Uterus (tissue), 4 donors: ENCODE measurements at places on chromosomes 7 and 10.

DNA sequence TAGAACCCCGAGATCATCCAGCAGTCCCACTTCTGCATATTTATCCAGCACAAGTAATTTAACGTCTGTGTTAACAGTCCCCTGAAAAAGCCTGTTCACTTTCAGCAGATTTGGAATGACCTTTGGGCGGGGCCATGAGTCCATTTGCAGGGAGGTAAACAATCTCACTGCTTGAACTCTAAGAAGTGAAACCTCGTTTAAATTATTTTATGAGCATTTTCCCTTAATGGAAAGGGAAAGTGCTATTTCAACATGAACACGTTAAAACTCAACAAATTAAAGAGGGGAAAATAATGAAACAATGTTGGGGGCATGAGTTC is 282.8 kb downstream of the GATA3 start:
- no peak for DNase-seq
- no peaks in the 10 kb centered on the region for H3K4me1 ChIP-seq
- H3K36me3 ChIP-seq = no peaks in the 10 kb centered on the region
- H3K27ac ChIP-seq = no peak overlapping the region

DNA sequence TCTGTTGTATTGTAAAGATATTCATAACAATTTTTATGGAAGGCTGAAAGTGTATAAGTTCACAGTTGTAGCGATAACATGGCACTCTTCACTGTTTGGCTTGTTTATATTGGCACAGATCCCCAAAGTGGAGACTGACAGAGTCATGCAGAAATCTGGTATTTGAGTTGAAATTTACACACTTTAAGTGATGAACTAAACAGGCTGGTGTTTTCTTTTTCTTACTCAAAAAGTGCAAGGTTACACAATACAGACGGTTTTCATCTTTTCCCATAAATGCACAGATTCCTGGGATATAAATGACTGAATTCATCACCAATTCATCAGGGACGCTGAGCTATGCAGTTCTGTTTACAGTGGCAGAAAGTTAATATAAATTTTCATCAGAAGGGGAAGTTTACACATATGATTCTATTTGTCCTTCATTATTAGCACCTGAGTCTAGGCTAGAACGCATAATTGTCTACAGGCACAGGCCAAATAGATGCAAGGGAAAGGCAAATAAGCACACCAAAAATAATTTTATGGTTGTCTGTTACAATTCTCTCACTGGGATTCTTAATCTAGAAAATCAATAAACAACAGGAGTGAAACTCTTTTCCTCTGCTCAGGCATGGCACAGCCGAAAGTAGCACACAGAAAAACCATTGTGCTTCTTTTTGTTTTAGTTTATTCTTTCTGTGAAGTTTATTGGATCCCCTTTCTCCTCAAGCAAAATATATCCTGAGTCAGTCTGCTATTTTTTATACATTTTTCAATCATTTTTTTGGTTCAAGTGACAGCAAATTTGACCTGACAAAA is 88.0 kb downstream of the FOXP2 start:
- no peak for DNase-seq
- H3K27me3 ChIP-seq = no peaks in the 10 kb centered on the region

GRCh38 chr10:110852255-110852896 is 19.4 kb upstream of the PDCD4 start:
- H3K4me1 ChIP-seq = no peaks in the 10 kb centered on the region
- no peaks in the 10 kb centered on the region for H3K27me3 ChIP-seq
- no peak overlapping the region for H3K4me3 ChIP-seq
- H3K27ac ChIP-seq = no peak overlapping the region

DNA sequence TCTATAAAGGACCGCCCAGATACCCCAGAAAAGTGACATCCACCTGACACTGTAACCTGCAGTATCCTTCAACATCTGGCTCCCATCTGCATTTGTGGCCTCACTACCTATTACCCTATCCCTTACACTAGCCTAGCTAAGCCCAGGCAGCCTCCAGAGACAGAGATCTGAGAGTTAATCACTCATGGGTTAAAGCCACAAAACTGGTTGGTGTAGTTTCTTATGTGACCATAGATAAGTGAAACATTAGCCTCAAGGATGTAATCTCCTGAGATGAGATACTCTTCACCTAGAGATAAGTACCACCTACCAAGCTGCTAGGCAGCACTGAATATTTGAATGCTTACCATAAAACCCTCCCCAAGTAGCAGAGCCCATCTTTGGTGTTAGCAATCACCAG is 35.4 kb downstream of the CTTNBP2 start:
- H3K27ac ChIP-seq = no peak overlapping the region
- H3K27me3 ChIP-seq = no peaks in the 10 kb centered on the region
- H3K4me3 ChIP-seq = no peak overlapping the region
- DNase-seq = no peak
- no peaks in the 10 kb centered on the region for H3K36me3 ChIP-seq

GRCh38 chr10:89030791-89031190 is 40.2 kb downstream of the FAS start:
- no peak overlapping the region for H3K4me3 ChIP-seq
- no peaks in the 10 kb centered on the region for H3K27me3 ChIP-seq
- no peaks in the 10 kb centered on the region for H3K36me3 ChIP-seq
- DNase-seq = no peak

GRCh38 chr10:129194181-129194870 is 272.7 kb upstream of the MGMT start:
- no peak overlapping the region for H3K27ac ChIP-seq
- H3K4me1 ChIP-seq = no peaks in the 10 kb centered on the region
- H3K4me3 ChIP-seq = no peak overlapping the region
- H3K27me3 ChIP-seq = no peaks in the 10 kb centered on the region
- no peak for DNase-seq

- H3K4me1 ChIP-seq = no peaks in the 10 kb centered on the region
- H3K27me3 ChIP-seq = no peaks in the 10 kb centered on the region
- H3K4me3 ChIP-seq = no peak overlapping the region
- no peak overlapping the region for H3K27ac ChIP-seq
- no peak for DNase-seq
Observed at GRCh38 chr7:133020496-133020895, 61.4 kb downstream of the CHCHD3 start.

DNA sequence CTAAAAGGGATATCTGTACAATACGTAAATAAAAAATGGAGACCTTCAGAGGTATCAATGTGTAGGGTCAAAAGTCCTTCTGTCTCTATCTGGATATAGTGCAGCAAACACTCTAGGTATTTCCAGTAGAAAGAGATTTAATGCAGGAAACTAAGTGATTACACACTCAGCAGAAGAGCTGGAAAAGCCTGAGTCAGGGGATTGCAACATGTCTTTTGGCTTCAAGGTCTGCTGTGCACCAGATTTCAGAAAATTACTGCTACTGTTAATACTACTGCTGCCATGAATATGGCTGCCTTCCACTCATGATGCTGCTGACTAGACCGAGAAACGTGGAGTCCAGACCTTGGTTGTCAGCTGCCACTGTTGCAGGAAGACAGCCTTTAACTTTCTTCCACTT is 94.9 kb upstream of the DLX6 start:
- H3K4me1 ChIP-seq = no peaks in the 10 kb centered on the region
- H3K36me3 ChIP-seq = no peaks in the 10 kb centered on the region
- H3K4me3 ChIP-seq = no peak overlapping the region
- no peak for DNase-seq
